ENCODE measurements at places on chromosomes 12 and 14.

- no peak for DNase-seq
Observed at GRCh38 chr12:26338586-26339572, 143.5 kb downstream of the SSPN start.

GRCh38 chr14:102012336-102012735 is 48.0 kb downstream of the DYNC1H1 start:
- DNase-seq, result no peak

- no peak for DNase-seq
Observed at GRCh38 chr12:32761716-32762115, 6.0 kb upstream of the YARS2 start.

DNA sequence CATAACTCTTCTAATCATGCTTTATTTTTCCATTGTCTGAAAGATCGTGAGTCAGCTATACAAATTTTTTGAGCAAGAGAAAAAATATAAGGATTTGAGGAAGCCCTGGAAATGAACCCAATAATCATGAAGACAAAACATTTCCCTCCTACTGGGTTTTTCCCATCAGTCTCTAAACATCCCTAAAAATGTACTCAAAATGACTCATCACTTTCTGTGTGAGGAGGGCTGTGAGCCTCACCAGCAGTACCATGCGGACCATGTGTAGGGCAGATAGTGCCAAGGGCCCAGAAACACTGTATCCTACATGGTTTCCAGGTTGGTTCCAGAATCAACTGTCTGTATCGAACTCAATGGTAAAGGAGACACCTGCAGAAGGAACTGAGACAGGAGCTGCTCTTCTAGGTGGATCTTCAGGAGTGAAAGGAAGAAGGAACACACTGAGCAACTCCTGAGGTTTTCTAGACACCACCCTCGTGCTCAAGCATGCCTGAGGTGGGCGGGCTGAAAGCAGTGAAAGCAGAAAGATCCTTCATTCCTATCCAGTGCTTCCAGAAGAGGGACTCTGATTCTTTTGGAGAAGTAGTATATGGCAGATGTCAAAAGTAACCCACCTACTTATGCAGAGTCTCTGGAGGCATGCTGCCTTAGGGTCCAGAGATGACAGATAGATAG is 48.6 kb upstream of the RHOJ start:
- DNase-seq, result no peak

- no peak for DNase-seq
Observed at GRCh38 chr12:27931390-27931789, 41.1 kb downstream of the PTHLH start.

- no peak for DNase-seq
Observed at GRCh38 chr12:55607821-55608594, 28.7 kb upstream of the OR10P1 start.

- no peak for DNase-seq
Observed at GRCh38 chr12:62750941-62751809, 183.8 kb downstream of the PPM1H start.

- DNase-seq, result no peak
Observed at GRCh38 chr12:45409966-45410365, 194.1 kb downstream of the ANO6 start.

DNA sequence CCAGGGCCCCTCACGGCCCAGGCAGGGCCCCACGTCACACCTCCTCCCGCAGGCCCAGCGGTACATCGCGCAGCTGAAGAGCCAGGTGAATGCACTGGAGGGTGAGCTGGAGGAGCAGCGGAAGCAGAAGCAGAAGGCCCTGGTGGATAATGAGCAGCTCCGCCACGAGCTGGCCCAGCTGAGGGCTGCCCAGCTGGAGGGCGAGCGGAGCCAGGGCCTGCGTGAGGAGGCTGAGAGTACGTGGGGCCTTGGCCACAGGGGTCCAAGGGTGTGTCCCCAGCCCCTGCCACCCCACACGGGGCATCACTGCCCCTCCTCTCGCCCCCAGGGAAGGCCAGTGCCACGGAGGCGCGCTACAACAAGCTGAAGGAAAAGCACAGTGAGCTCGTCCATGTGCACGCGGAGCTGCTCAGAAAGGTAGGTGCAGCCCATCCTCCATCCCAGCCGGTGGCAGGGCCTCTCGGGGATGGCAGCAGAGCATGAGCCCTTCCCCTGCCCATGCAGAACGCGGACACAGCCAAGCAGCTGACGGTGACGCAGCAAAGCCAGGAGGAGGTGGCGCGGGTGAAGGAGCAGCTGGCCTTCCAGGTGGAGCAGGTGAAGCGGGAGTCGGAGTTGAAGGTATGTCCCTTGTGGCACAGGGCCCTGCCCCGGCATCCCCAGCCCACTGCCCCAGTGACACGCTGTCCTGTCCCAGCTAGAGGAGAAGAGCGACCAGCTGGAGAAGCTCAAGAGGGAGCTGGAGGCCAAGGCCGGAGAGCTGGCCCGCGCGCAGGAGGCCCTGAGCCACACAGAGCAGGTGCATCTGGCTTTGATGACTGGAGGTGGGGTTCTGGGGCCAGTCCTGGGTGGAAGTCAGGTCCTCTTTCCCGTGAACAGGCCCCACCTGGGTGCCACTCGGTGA is 20.9 kb downstream of the HIP1R start:
- no peak for DNase-seq

DNA sequence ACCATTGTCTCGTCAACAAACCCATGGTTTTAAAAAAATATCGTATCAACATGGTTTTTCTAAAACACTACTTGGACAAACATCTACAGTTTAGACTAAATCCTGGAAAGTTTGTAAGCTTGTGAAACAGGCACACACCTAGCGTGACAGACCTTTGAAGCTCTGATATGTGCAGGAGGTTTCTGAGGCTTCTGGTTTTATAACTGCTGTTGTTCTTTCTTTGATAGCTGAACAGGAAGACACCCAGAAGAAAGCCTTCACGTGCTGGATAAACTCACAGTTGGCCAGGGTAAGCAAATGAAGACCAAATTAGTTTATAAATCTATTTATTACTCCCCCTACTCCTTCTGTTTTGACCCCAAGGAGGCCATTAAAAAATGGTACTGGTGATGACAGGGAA is 87.6 kb downstream of the SYNE2 start:
- no peak for DNase-seq

DNA sequence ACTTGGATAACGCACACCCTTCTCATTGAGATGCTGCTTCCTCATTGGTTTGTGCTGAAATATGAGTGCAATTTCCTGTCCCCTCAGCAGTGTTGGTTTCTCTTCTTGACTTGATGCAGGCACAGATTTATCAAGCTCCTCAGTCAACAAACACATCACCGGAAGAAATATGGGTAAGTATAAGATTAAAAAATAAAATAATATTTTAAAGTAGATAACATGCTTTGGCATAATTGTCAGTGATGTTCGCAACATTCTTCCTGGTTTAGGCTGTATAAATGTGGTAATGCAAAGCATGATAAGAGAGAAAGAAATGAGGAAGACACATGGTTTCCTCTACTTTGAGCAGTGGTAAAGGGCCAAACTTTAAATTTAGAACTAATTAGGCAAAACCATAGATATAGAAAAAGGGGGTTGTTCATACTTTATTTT is at the start of gene GPR65:
GPR65 (plus strand) TSS at position 86 of the 432 bp plus-strand sequence. CDS start 5,713 bp downstream, outside the sequence.
- DNase-seq, result no peak

DNA sequence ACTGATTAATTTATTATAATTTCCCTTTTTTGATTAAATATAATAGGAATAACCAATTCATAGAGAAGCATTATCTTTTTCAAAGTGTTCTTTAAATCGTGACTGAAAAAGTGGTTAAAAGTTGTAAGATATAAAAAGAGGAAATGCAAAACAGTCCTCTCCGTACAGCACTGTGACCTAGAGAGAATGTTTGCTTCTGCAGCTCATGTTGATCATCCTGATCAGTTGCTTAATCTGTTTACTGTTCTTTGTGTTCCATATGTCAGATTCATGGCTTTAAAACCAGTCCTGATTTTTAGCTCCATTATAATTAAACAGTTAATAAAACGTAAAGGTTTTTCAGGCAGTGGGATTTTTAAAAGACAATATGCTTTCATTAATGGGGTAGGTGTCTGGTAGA is 4.7 kb downstream of the TTC8 start:
- DNase-seq, result no peak

GRCh38 chr14:78798757-78799156 is 628.6 kb downstream of the NRXN3 start:
- no peak for DNase-seq

GRCh38 chr14:37584211-37585100 is 10.6 kb downstream of the FOXA1 start:
- no peak for DNase-seq

- DNase-seq, result no peak
Observed at GRCh38 chr14:78588906-78589305, 418.7 kb downstream of the NRXN3 start.

DNA sequence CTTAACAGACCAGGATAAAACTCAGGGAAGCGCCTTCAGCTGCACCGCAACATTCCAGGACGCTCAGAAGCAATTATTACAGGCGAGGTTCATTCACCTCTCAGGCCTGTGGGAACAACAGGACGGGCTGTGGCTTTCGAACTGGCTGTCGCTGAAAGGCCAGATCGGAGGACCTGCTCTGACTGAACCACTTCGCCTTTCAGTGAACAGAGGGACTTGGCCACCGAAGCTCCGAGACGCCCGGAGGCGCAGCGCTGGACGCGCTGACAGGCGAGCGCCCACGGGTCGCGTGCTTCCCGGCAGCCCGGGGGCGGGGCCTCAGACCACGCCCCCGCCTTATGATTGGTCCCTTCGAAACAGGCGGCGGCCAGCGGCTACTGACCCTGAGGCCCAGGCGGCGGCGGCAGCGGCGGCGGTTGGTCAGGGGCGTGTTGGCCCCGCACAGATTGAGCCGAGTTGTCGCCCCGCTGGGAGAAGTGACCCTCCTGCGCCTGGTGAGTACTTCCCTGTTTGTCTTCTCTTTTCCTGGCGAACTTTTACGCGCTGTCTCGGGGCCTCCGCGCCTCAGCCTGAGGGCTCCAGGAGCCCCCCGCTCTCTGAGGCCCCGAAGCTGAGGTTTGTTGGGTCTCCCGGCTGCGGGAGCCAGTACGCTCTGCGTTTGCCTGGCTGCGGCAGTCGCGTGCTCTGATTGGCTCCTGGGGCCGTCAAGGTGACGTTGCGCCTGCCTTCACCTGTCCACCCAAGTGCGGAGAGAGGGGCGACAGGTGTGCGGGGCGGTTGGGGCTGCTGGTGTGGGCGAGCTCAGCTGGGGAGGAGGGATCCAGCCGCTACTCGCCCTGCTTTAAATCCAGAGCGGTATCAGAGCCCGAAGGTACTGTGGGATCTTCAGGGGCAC is at the start of gene GAS2L3:
GAS2L3 (plus strand) TSS at position 393 of the 895 bp plus-strand sequence. CDS start 21,221 bp downstream, outside the sequence.
- no peak for DNase-seq

- no peak for DNase-seq
Observed at GRCh38 chr12:72282721-72283120, 10.6 kb downstream of the TRHDE start.

DNA sequence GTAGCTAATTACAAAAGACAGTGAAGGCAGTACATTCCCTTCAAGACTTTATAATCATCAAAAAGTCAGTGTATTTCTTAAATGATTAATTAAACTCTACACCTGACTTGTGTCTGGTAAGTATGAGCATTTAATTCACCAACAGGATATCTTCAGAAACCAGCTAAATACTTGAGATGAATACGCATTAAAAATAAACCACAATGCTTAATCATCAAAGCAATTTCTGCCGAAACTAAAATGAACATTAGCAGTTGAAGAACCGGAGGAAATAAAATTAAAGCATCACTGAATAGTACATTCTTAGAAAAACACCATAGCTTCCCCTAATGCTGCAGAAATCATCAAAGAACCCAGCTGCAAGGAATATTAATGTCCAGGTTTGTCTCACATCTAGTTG is 32.7 kb downstream of the SLC25A21 start:
- no peak for DNase-seq

DNA sequence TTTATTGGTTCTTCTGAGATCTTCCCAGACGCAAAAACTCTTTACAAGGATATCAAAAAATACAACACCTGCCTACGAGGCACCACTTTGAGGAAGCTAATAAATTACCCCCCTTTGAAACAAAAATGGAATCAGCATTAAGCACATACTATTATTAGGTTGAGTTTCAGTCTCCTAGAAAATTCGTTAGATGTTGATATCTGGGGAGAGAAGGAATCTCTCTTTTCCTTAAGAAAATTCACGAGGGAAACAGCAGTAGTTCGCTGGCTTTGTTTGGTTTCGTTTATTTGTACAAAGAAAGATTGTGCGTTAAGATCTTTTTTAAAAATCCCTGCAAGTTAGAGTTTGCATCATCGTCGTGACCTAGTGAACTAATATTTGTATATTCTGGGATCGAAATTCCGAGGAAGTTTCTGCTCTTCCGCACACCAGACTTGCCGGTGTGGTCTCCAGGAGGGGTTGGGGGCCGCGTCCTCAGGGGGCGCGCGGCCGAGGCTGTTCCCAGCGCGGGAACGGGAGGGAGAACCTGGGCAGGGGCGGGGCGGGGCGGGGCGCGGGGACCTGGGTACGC is 12.1 kb downstream of the NKX2-1 start:
- no peak for DNase-seq

- no peak for DNase-seq
Observed at GRCh38 chr14:24389226-24389848, 9.5 kb upstream of the NYNRIN start.

GRCh38 chr14:70999117-70999516 is 91.9 kb downstream of the PCNX1 start:
- DNase-seq, result no peak

DNA sequence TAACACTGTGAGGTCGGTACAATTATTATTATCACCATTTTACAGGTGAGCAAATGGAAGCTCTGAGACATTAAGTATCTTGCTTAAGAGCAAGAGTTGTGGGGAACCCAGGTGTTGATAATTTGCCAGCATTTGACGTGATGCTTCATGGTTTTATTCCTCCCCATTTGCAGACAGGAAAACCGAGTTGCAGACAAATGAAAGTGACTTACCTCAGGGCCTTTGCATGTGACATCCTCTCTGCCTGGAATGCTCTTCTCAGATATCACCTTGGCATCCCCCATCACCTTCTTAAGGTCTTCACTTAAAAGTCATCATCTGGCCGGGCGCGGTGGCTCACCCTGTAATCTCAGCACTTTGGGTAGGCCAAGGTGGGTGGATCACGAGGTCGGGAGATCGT is 21.0 kb upstream of the P2RX7 start:
- no peak for DNase-seq

DNA sequence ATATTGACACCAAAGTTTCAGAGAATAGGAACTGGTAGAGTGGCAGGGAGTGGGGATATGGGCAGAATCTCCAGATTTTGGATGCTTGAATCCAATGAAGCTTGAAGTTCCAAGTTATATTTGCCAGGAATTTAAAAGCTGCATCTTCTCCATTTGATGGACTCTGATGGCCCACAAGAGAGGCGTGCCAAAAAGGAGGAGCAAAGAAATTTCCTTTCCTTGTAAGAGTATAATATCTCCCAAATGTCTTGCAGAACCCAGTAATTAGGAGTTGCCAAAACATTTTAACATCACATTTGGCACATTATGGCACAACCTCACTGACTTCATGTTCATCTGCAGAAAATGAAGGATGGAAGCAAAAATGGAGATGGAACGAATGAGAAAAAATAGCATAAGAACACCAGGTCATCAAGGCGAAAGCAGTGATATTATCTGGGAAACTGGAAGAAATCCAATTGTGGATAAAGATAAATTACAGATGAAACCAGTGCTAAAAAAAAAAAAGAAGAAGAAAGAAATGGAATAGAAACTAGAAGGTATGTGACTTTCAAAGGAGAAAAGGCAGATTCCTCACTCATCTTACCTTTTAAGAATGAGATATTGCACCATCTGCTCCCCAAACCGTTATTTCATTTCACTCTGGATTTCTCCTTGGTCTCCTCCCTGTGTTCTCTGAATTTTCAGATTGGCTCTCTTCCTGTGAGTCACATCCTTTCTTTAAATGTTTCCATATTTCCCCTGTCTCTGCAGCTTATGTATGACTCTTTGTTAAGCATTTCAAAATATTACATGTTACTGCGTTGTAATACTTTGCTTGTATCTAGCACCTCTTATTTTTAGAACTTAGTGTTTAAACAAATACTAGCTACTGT is 13.5 kb upstream of the FLRT2 start:
- no peak for DNase-seq
